Non-pigmented ciliary epithelial cell (primary cell): ENCODE measurements at places on chromosomes 6 and 20.

DNA sequence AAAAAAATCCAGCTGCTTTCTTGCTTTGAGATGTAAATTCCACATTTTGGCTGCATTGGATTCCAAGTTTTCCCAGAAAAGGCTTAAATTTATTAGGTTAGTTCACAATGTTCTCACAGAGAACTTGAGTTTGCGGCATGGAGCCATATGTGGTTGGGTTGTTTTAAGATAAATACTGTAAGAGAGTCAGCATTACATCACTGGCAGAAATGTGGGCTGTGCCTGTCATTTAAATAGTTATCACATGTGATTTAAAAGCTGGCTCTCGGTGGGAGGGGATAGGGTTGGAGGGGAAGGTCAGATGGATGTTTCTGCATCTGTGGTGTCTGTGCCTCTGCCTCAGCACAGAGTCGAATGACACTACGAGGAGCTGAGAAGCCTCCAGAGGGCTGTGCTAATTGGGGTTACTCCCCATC lies 73.8 kb upstream of the SCP2D1 start:
- DNase-seq = peak; percentile 46

- DNase-seq = no peak
These were observed 232.2 kb upstream of the FLRT3 start for GRCh38 chr20:14569641-14570040.

GRCh38 chr6:4581468-4582385 lies 194.5 kb upstream of the CDYL start:
- peak; percentile 87 for DNase-seq

GRCh38 chr6:92538275-92538674 lies 881.1 kb downstream of the EPHA7 start:
- no peak for DNase-seq

DNA sequence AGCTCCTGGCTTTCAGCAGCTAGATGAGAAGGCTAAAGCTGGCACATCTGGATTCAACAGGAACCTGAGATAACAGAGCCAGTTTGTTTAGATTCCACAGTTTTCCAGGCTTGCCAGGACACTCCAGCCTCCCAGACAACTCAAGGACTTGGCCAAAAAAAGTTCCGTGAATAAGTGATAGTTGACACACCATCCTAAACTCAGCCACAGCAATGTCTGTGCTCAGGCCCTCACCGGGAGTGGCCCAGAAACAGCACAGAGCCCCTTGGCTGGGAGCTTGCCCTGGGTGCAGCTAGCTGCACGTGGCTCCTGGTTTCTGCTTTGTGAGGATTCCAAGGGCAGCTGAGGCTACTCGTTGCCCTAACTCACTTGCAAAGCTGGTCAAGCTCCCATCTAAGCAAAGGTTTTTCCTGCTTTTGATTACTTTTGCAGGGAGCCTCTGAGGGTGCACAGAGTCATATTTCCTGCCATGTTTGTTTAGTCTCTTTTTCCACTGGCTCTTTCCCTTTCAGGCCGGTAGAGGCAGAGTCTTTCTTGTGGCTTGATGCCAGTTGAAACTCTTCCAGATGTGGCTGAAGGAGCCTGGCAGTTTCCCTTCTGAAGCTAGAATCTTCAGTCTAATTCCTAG lies 118.3 kb upstream of the ECI2 start:
- no peak for DNase-seq

GRCh38 chr20:5570452-5570851 lies 179.7 kb upstream of the SHLD1 start:
- DNase-seq = no peak

- no peak for DNase-seq
These were observed 24.7 kb downstream of the FNDC1 start for GRCh38 chr6:159193923-159194322.

DNA sequence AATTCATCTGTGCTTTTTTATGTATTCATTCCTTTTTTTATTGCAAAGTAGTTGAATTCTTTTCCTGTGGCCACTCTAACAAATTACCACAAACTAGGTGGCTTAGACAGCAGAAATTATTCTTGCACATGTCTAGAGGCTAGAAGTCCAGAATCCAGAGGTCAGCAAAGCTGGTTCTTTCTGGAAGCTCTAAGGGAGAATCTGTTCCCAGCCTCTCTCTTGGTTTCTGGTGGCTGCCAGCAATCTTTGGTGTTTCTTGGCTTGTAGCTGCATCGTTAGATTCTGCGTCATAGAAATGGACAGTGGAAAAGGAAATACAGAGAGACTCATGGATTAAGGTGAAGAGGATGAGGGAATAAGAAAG lies 39.3 kb downstream of the GSTA2 start:
- DNase-seq = no peak

DNA sequence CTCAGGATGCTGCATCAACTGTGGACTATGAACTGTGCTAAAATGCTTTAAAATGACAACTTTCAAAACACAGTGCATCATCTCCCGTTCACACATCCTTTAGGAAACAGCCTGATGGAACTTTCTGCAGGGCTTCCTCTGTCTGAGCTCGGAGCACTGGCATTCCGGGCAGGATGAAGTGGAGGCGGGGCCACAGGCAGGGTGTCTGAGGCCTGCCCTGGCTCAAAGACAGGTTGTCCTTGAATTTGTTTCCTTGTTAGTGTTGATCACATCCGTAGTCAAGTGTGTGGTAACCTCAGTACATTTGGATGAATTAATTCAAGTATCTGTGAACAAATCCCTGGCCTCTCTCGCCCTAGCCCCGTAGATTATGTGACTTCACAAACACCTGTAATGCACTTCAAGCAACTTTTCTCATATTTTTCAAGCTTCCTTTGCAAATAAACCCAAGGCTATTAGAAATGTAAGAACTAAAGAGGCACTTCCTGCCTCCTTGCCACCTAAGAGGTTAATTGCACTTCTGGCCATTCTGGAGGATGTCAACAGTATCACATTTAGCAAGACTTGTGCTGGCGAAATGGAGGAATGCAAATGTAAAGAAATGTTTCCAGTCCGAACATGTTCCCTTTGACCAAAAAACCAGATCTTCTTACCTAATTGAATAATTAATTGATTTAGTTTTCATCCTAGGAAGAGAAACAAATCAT lies 3.1 kb downstream of the CD93 start:
- DNase-seq = no peak

DNA sequence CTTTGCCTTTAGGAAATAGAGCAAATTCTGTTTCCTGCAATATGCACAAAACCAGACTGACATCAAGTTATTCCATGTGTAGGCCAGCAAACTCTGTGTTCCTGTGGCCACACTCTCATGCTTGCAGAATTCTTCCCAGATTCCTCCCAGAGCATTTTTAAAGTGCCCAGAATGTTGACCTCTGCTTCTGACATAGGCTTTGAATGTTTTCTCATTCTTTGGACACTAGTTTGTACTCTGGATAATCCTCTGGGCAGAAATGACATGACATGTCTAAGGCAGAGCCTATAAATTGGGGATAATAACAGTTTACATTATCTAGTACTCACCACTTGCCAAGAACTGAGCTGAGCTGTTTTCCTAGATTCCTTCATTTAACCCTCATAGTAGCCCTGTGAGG lies 9.2 kb upstream of the EFHC1 start:
- no peak for DNase-seq

GRCh38 chr6:155492061-155492735 lies 36.6 kb upstream of the NOX3 start:
- no peak for DNase-seq

DNA sequence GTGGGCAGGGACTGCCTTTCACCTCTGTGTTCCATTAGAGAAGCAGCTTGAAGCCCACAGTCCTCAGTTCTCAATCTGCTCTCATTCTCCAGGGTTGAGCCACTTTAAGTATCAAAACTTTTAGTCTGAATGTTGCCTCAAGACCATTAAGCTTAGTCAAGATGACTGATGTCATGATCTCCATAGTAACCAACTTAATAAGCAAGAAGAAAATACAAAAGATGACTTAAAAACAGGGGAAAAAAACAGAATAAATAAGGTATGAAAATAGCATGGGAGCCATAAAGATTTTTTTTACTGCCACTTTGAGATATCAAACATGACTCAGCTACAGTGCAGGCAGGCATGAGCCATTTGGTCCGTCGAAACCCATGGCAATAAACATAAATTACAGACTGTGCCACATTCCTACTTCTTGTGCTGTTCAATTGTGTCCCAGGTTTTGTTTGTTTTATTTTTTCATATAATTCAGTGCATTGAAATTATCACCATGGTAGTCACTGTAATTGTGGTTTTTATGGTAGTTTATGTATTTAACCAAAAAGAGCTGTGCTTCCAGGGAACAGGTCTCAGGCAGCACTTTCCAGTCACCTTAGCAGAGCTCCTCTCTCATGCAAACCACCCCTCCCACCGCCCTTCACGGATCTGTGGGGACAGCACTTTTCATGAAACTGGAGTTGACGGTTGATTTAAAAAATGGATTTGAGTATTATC lies 156.5 kb upstream of the INSM1 start:
- DNase-seq = no peak

- DNase-seq = no peak
These were observed 35.5 kb upstream of the SYNJ2 start for GRCh38 chr6:157946053-157946617.

DNA sequence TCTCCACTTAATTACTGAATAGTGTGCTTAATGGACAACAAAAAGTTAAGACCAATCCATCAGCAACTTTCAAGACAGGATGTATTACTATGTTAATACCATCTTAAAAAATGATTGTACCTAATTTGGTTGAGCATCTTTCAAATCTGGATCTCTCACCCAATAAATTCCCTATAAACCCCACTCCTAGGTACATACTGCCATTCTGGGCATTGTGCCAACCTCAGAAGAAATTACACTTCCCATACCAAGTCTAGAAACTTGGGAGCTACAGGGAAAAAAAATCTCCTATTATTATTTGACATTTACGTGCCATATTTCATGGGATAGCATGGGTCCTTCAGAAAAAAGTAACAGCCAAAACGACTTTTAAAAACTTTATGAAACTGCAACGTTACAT lies 5.1 kb downstream of the SYNCRIP start:
- DNase-seq = no peak

- no peak for DNase-seq
These were observed 59.5 kb downstream of the TBC1D32 start for GRCh38 chr6:121274666-121275295.

GRCh38 chr20:54013471-54013870 lies 56.9 kb downstream of the BCAS1 start:
- DNase-seq = no peak

DNA sequence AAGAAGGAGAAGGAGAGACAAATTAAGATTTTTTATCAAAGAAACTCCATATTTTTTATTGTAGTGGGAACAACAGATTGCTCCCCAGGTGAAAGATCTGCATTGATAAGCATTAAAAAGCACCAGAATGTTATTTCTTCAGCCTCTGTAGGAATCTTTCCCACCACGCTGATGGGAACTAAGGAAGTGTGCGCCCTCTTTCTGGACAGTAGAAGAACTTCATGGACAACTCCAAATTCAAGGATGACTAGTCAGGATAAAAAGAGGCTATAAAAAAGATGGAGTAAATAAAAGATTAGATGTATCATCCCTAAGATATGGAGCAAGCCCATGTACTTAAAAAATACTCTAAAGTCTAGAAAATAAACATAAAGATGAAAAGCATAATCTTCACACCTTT lies 45.8 kb upstream of the PAK5 start:
- no peak for DNase-seq

- DNase-seq = no peak
These were observed 265.3 kb upstream of the TCF21 start for GRCh38 chr6:133623621-133624020.

GRCh38 chr6:17919496-17919895 lies 67.9 kb downstream of the KIF13A start:
- DNase-seq = no peak

GRCh38 chr20:25541676-25542075 lies 43.7 kb downstream of the NINL start:
- no peak for DNase-seq

DNA sequence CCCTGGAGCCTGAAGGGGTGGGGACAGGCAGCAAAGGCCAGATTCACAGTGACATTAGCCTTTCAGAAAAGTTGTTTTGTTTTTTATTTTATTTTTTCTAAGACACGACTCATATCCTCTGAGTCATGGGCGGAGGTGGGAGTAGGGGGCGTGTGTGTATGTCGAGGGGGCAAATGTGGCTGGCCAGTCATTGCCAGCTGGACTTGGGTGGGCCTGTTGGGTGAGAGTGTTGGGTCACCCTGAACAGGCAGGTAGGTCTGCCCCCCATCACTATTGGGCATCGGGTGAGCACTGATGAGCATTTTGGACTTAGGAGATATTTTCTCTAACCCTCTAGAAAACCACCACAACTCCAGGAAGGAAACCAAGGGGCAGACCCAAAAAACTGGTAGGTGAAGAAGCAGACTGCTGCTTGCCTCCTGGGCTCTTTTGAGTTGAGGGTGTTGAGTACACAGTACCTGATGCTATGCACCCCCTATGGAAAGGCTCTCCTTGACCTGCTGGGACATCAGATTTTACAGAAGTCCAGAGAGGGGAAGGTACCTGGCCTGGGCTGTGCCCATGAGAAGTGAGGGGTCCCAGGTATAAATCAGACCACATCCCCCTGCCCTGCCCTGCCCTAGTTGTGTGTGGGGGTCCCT lies 5.6 kb downstream of the SMIM29 start:
- DNase-seq = no peak
